Stimulated activated CD4-positive, alpha-beta T cell treated with anti-CD3 and anti-CD28 coated beads, Interleukin-1b, Interleukin-23, amount 100 ng/mL, for 48 hours (primary cell): ENCODE measurements at places on chromosomes 2 and 18.

DNA sequence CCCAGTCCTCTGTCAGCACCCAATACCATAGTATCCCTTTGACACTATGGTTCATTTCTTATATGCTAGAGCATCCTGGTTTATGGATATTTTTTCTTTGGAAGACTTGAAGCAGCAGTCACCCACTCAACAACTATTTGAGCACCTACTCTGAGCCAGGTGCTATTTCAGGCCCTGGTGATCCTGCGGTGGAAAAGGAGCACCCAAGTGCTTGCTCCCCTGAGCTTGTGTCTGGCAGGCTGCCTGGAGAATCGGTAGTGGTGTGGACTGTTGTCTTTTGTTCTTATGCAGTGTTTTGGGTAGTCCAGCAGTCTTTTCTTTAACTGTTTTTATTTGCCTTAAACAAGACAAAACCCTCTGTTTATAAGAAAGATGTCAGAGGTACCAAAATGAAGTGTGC, 28.9 kb downstream of the NCK2 start:
- no peak for DNase-seq

DNA sequence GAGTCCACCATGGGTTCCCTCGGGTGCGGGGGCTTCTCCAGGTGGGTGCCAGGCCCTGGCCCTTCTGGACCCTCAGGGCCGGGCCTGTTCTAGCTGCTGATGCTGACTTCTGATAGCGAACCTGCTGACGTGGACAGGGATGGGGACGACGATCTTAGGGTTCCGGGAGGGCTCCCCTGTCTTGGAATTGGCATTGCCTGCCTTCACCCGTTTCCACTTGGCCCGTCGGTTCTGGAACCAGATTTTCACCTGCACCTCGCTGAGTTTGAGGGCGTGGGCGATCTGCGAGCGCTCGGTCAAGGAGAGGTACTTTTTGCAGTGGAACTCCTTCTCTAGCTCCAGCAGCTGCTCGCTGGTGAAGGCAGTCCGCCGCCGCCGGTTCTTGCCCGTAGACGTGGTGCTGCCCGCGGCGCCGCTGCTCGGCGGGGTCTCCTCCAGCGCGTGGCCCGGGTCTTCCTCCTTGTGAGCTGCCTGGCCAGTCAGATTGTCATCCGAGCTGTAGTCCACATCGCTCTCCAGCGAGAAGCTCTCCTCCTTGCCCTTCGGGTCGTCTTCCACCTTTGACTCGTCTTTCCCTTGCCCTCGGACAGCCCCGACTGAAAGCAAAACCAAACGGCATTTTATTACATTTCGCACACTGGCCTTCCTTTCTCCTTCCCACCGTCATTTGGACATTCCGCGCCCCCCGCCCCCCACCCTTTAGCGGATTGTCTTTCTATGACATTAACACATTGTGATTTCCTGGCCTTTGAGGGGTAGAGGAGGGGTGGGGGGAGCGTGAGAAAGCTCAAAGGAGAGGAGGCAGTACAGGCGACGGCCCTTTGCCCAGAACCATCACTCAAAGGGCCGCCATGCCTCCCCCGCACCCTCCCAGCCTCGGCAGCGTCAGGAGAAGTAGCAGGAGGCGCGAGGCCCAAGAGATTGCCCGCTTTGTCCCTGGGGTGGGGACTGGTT, 2.1 kb downstream of the GBX2 start:
- DNase-seq = no peak

DNA sequence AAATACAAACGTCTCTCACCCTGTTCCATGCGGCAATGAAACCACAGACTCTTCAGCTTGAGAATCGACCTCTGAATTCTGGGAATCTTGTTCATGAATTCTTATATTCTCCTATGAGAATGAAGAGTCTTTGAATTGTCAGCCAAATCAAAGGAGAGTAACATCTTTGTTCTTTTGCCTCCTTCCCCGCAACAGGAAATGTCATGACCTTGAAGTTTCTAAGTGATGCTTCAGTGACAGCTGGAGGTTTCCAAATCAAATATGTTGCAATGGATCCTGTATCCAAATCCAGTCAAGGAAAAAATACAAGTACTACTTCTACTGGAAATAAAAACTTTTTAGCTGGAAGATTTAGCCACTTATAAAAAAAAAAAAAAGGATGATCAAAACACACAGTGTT, 21.8 kb downstream of the TNFAIP6 start:
- no peak for DNase-seq

- DNase-seq = no peak
Observed at GRCh38 chr2:9830685-9831410, 12.4 kb upstream of the TAF1B start.
